ENCODE measurements at places on chromosomes 16 and 17.

- DNase-seq = no peak
These were observed 22.9 kb upstream of the LITAF start for GRCh38 chr16:11609474-11610120.

- DNase-seq = no peak
These were observed at the start of gene AMFR for GRCh38 chr16:56425439-56425832. AMFR (minus strand) TSS chr16:56425545; CDS start chr16:56425327, 218 bp downstream.

DNA sequence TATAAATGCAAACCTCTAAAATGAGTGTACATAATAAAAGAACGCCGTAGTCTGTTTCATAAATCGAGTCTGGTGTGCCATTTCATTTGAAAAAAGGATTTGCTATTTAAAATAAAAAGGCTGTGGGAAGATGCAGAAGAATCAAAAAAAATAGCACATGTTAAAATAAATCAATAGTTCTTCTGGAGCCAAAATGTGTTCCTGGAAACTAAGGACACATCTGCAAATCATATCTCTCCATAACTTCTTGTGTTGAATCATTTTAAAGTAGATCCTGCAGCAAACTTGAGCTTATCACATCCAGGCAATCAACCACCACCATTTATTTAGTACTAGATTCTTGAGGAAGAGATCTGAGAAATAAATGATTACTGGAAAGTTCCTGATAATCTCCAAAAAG, 29.0 kb downstream of the XPO6 start:
- no peak for DNase-seq

GRCh38 chr17:4453812-4454591, 20.3 kb downstream of the SPNS3 start:
- no peak for DNase-seq

Data from stimulated activated CD8-positive, alpha-beta memory T cell treated with anti-CD3 and anti-CD28 coated beads, Interleukin-4, amount 100 ng/mL, for 4 hours (primary cell).